Astrocyte of the cerebellum (primary cell): ENCODE measurements at places on chromosomes 7 and 10.

DNA sequence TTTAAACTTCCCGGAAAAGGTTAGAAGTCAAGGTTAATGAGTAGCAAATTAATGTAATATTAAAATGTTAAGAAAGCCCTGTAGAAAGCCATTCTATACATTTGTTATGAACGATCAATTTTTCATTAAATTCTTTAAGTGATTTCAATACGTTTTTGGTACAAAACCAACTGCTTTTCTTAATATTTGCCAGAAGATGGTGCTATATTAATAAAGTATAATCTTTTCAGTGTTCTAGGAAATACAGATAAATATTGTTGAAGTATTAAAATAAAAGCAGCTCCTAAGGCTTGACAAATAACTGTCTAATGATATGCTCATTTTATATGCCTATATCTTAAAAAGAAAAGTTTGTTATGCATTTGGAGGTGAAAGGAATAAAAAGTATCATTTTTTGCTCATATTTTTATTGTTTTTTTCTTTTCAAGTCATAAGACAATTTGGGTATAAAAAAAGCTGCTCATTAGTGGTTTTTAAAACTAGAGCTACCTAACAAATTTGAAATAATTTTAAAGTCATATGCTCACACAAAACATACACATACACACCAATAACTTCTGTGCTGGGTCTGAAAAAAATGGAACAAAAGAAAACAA lies 130.3 kb upstream of the POT1 start:
- DNase-seq, result peak; percentile 8

DNA sequence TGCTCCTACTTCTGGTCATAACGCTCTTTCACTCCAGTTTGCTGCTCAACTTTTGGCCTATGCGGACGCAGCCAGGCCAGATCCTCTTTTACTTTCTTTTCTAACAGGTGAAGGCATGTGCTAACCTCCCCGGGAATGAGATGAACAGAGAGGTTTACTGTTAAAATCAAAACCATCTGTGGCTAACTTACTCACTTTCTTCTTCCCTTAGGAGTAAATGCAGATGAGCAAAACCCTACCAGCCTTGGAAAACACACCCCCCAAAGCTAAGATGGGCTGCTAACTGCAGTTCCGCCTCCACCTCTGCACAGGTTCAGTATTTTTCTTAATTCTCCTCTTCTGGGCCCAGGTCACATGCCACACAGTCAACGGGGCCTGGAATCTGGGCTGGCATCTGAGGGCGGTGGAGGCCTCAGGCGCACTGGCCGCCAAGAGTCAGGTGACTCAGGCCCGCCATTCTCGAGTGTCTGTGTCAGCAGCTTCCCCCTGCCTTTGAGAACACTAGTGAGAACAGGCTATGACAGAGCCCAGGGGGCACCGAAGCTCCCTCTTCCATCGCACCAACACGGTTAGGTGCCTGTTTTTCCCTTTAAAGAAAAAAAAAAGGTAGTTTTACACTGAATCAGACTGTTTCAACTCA lies 11.1 kb downstream of the FAM53B start:
- no peak for DNase-seq

DNA sequence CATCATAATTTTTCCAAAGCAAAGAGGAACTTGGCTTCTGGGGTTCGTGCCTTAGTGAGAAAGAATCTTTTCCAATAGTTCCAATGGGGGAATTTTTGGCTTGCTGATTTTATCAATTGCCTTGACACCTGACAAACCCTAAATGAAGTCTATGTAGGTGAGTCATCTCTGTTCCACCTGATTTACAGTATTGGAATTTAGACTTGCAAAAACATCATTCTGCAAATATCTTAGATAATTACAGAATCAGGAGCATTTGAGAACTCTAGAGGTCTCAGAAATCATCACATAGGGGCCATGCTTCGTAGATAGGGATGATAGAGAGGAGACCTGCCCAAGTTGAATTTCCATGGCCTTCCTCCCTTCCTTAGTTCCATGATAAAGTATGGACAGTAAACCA lies 9.3 kb downstream of the SLC35G1 start:
- DNase-seq, result no peak

DNA sequence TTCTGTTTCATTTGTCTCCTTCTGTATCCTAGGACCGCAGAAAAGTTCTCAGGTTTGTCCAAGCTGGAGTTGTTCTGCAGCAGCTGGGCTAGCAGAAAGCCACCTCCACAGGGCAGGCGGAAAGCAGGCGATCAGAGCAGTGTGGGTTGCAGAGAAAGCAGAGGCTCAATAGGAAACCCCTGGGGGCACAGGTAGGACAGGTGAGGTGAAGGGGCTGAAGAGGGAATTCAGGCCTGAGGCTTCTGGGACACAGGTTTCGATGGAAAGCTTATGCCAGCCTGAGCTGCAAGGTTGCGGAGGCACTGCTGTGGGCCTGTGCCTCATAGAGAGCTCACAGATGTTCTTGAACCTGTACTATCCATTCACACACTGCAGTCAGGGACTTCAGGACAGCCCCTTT lies 194.9 kb upstream of the TPK1 start:
- DNase-seq, result no peak

- peak; percentile 36 for DNase-seq
Measured at GRCh38 chr10:58755677-58756076, 243.0 kb downstream of the BICC1 start.

- DNase-seq, result peak; percentile 53
Measured at GRCh38 chr7:20329389-20330238, 1.1 kb upstream of the ITGB8 start.

DNA sequence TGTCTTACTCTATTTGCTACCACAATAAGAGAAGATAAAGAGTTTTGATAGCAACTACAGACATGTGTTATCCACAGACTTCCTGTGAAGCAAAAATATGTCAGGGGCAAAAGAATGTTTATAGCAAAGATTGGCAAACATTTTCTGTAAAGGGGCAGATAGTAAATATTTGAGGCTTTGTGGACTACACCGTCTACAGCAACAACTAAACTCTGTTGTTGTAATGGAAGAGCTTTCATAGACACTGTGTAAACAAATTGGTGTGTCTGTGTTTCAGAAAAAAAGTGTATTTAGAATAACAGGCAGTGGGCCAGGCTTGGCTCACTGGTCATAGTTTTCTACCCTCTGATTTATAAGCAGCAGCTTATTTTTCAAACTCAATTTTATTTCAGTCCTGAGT lies 521.4 kb downstream of the ANKRD7 start:
- DNase-seq, result no peak
